CD4-positive, alpha-beta memory T cell (primary cell): ENCODE measurements at places on chromosomes 2 and 18. TPM values are rescaled to one million over a fixed set of nuclear protein-coding genes. Genes with fewer than 3 reads are reported as not detected.
A peak's percentile ranks its signal among the peaks of the same experiment; 100 is the strongest.

GRCh38 chr2:179222076-179222475, 42.6 kb downstream of the SESTD1 start:
- no peak for DNase-seq
- no peak overlapping the region for H3K4me3 ChIP-seq
- H3K4me1 ChIP-seq = no peaks in the 10 kb centered on the region

DNA sequence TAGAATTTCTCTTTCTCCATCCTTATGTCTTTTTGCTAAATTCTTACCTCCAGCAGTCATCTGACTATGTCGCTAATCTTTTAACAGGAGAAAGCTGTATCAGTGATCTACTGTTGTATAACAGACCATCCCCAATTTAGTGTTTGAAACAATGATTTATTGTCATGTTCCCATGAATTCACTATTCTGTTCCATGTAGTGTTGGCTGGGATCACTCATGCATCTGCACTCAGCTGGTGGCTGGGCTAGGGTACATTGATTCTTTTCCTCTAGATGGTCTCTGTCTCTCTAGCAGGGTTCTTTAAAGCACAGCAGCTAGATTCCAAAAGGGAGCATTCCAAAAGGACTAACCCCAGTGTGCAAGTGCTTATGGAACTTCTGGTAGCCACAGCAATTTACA, 184.2 kb upstream of the FANCL start:
- H3K36me3 ChIP-seq = no peaks in the 10 kb centered on the region
- H3K27ac ChIP-seq = no peak overlapping the region
- no peaks in the 10 kb centered on the region for H3K27me3 ChIP-seq
- H3K4me3 ChIP-seq = no peak overlapping the region
- peaks cover 7% of the 10 kb centered on the region for H3K4me1 ChIP-seq

Gene ABCB11
- total RNA-seq = not detected

DNA sequence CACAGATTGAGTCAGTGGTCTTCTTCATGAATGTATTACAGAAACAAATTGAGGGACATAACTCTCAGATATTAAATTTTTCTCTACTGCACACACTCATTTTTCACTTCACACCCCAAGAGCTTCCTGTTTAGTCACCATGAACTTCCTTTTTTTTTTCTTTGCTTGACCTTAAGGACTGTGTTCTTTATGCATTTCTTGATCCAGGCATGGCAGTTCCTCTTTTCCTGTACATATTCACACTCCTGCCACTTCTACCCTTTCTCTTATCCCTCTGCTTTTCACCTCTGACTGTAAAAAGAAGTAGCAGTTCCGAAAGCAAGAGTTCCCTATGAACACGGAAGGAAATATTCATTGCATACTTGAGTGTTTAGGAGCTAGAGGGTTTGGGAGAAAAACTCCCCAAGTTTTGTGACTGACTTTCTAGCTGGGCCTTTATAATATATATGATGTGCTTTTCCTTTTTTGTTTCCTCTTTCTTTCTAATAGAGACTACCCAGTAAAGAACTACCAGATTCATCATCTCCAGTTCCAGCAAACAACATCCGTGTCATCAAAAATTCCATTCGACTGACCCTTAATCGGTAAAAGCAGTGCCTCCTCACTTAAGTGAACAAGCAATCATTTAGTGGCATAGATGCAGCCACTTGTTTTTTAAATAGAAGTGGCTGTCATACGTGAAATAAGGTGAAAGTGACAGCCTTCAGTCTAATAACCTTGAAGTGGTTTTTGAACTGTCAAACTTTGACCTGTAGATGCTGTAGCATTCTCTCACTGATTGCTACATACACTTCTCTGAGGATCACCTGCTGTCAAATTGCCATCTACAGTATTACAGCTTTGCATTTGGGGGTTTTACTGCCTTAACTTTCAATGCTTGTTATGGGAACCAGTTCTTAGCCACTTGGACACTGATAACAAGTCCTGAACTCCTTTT, 40.8 kb downstream of the PAPOLG start:
- peaks cover 40% of the 10 kb centered on the region for H3K36me3 ChIP-seq
- no peak overlapping the region for H3K27ac ChIP-seq
- no peak overlapping the region for H3K4me3 ChIP-seq
- H3K4me1 ChIP-seq = peaks cover 4% of the 10 kb centered on the region
- DNase-seq = no peak
- H3K27me3 ChIP-seq = no peaks in the 10 kb centered on the region

- no peak within 1 kb of the TSS for H3K27ac ChIP-seq
- H3K4me3 ChIP-seq = no peak within 1 kb of the TSS
- H3K36me3 ChIP-seq = no peaks in the 10 kb centered on the region
- peak; percentile 64 for DNase-seq
- no peaks in the 10 kb centered on the region for H3K27me3 ChIP-seq
- peaks cover 30% of the 10 kb centered on the region for H3K4me1 ChIP-seq
Observed at GRCh38 chr2:218166791-218167190, at the start of gene CXCR1. TSS of gene CXCR1 (minus strand) at chr2:218166962. CDS start at chr2:218165211, 1,751 bp downstream.

- H3K4me1 ChIP-seq = no peaks in the 10 kb centered on the region
- H3K4me3 ChIP-seq = no peak overlapping the region
- H3K36me3 ChIP-seq = no peaks in the 10 kb centered on the region
Observed at GRCh38 chr18:75363446-75364225, 63.9 kb downstream of the SMIM21 start.
